ENCODE measurements at places on chromosomes 6 and 20.

DNA sequence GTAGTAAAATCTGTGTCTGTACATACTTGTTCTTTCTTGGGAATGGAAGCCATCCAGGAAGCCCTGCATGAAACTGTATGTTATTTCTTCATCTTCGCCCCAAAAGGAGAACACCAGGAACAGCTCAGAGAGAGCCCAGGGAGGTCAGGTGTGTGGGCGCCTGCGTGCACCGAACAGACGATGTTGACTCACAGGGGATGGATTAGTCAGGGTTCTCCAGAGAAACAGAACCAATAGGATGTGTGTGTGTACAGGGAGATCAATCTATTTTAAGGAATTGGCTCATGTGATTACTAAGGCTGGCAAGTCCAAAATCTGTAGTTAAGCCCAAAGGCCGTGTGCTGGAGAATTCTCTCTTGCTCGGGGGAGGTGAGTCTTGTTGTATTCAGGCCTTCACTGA lies 45.7 kb downstream of the RNASET2 start:
- no peak for DNase-seq

GRCh38 chr6:48610846-48611245 lies 499.8 kb upstream of the PTCHD4 start:
- DNase-seq, result no peak

DNA sequence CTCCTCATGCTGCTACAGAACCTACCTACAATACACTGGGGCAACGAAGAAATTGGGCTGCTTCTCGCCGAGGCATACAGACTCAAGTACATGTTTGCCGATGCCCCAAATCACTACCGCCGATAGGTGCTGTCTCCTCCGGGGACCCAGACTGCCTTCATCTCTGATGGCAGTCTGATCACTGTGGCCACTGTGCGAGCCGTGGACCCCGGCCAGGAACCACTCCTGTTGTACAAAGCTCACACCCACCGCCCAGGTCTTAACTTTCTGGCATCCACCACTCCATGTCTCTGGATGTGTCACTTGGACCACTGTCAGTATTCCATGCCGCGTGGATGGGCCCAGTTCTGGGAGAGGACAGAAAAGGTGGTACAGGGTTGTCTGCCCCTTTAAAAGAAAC lies 22.7 kb upstream of the RNF8 start:
- no peak for DNase-seq

DNA sequence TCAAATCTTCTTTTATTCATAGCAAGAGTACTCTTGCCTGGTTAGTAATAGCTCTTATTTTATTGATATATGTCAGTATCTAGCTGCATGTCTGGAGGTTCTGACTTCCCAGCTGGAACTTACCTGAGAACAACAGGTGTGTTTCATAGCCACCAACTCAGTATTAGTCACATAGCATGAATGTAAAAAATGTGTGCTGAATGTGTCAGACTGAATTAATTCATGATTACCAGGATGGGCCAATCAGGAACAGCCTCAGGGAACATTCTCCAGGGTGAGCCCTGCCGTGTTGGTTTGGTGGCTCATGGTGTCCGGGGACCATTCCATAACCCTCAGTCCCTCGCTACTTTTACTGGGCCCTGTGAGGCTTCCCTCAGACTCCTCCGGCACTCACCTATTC lies 99.7 kb downstream of the TULP4 start:
- DNase-seq, result no peak

GRCh38 chr6:110178626-110179405 lies 654 bp downstream of the WASF1 start:
- DNase-seq, result peak; percentile 43

DNA sequence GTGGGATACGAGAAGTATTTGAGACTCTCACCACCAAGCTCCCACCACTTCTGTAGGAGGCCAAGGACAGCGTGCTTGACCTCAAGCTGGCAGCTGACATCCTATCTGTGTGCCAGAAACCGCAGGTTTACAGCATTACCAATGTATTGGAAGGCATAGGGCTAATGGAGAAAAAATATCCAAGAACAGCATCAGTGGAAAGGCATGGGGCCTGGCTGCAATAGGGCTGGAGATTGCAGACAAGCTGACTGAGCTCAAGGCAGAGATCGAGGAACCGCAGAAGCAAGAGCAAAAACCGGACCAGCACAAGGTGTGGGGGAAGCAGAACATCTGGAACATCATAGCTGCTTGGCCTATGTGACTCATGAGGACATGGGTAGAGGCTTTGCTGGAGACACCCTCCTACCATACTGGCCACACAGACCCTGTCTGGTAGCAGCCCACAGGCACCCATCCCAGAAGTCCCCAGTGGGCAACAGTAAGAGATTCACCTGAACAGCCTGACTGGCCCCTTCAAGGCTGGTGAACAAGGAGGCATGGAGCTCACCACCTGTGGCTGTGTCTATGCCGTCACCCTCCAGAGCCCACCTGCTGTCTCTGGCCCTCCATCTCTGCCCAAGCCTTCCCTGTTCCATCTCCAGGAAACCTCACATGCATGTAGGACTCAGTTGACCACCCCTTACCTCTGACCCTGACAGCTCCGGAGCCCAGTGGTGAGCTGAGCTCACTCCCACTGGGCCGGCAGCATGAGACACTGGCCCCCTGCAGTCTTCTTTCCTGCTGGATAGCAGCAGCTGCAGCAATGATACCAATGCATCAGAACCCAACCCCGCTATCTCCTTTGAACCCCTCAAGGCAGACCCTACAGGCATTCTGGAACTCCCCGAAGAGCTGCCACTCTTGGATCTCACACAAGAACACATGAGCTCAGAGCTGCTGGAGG lies 171.1 kb downstream of the KIF6 start:
- DNase-seq, result no peak

DNA sequence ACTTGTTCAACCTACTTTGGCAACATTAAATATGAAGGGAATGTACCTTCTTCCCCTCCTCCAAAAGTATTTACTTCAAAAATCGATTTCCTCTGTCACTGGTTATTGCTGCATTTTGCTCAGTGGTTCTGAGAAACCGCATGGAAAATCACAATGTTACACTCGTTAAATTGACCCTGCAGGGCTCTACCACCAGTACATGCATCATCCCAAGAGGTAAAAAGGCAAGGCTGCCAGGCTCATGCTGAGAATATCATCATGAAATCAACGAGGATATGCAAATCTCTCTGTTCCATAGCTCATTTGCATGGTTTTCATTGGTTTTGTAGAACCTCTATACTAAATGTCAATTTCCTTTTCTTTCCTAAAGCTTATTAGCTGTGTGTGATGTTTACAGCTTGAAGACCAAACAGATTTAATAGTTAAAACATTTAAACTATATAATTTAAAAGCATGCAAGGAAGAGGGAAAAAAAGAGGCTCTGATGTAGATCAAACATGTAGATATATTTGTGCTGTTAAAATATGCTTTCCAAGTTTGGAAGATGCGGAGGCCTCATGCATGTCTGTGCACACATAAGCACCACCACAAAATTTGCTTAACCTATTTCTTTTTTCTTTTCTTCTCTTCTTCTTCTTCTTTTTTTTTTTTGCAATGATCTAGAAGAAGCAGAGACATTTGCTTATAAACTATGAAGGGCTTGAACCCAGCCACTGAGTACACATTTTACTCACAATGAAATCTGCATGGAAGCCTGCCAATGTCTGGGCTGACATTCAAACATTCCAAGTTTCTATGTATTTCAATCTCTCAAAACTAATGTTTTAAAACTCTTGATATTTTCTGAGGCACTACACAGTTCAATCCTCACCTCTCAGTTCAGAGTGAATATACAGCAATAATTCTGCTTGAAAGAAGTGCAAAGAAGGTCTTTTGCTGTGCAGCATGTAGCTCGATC lies 194.0 kb downstream of the GMPR start:
- no peak for DNase-seq

- DNase-seq, result no peak
Measured at GRCh38 chr6:74467533-74468215, 738.2 kb downstream of the COL12A1 start.

- DNase-seq, result no peak
Measured at GRCh38 chr20:22343612-22344011, 240.8 kb downstream of the FOXA2 start.

- DNase-seq, result no peak
Measured at GRCh38 chr20:57060407-57061050, 205.9 kb downstream of the BMP7 start.

DNA sequence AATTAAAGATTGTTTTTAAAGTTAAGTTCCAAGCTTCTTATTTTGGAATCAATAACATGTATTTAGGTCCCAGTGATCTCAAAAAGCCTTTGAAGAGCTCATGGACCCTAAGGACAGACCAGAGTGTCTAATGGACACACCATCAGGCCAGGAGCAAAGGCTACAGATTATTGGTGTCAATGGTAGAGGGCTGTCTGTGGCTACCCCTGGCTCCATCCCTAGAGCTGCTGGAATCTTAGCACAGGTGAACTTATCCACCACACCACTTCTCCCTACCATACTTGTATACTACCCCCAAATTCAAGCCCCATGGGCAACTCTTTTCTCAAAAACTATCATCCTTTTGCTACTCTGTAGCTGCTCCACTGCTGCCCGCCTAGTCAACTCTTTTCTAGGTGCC lies 79.4 kb upstream of the BEND6 start:
- no peak for DNase-seq

- no peak for DNase-seq
Measured at GRCh38 chr6:108288742-108289141, 6.1 kb upstream of the AFG1L start.

- DNase-seq, result no peak
Measured at GRCh38 chr20:3771552-3772058, 4.1 kb upstream of the ADISSP start.
